Astrocyte of the spinal cord (primary cell): ENCODE measurements at places on chromosomes 5 and 9.

DNA sequence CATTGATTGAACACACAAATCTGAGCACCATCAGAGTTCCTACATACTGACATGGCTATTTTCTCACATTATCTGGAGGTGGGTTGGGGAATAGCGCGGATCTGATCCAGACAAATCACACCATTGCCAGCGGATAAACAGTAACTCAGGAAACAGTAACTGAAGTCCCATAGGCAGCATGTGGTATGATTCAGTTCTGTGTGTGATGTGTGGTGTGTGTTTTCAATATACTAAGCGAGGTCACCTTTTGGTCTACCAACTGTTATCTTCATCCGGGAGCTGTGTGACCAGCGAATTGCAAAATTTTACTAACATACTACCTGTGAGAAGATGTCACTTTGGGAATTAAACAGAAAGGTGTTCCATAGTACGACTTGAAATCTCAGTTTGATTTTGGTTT lies 50.1 kb downstream of the PKD2L2 start:
- DNase-seq: no peak

GRCh38 chr5:53448851-53449250 lies 31.6 kb upstream of the FST start:
- DNase-seq: no peak

- DNase-seq: no peak
These were observed 238.6 kb downstream of the CDH12 start for GRCh38 chr5:22614486-22615094.

- no peak for DNase-seq
These were observed 44.9 kb upstream of the GNPDA1 start for GRCh38 chr5:142057697-142058056.

- DNase-seq: no peak
These were observed 5.8 kb upstream of the TERT start for GRCh38 chr5:1300581-1301083.

DNA sequence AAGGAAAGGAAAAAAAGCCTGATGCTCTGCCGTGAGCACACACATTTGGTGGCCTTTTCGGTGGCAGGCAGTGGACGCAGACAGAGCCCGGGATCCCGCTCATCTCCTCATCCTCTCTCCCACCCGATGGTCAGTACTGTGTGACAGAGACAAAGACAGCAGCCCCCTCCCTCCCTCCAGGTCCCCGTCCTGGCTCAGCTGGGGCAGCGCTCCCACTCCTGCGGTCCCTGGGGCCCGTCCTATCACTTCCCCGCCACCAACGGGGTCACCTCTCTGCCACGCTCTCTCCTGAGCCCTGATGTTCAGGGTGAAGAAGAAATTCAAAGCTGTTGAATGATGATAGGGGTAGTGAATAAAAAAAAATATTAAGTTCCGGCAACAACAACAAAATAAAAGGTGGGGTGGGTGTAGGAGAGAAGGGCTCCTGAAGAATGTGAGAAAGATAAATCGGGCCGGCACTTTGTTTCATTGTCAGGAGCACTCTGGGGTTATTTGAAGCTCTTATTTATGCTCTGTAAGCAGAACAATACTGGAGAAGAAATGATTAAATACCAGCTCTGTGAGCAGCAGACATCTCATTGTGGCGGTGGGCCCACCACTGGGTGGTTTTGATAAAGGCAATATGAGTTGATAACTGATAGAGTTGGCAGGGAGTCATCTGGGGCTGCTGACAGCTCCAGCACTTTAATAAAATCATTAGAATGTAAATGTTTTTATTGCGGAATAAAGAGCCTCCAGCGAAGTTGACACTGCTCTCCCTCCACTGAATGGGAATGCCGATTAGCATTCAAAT lies 417.7 kb downstream of the IRX1 start:
- no peak for DNase-seq

GRCh38 chr5:176822041-176822792 lies 11.9 kb downstream of the UNC5A start:
- no peak for DNase-seq

DNA sequence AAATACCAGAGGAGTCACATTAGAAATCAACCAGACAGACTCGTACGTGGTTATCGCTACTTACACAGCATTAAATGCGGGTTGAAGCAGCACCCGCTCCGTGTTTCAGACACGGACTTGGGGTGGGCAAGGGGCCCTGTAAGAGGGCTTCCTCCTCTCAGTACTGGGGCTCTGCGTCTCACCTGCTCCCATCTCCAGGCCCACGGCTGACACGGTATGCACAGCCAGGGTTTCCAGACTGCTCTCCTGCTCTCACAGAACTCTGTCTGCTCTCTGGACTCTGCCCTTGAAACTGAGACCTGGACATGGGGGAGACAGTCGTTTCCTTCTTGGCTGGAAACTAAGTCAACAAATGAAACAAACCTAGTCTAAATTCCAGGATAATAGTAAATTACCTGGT lies 24.7 kb upstream of the RASGEF1C start:
- no peak for DNase-seq

DNA sequence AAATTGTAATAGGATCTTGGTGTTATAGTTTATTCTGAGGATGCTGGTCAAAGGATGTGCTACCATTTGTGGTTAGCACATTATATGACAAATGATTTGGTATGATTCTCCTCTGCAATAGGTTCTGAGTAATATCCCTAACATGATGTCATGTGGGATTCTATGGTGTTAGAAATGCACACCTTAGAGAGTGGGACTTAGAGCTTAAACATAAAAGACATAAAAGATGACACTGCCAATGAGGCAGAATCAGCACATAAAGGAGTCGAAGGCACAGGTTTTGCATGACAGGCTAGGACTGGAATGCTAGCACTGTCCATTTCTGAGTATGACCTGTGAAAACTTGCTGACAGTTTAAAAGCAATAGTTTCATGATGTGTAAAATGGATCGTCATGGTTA lies 100.4 kb downstream of the OSTF1 start:
- DNase-seq: no peak

DNA sequence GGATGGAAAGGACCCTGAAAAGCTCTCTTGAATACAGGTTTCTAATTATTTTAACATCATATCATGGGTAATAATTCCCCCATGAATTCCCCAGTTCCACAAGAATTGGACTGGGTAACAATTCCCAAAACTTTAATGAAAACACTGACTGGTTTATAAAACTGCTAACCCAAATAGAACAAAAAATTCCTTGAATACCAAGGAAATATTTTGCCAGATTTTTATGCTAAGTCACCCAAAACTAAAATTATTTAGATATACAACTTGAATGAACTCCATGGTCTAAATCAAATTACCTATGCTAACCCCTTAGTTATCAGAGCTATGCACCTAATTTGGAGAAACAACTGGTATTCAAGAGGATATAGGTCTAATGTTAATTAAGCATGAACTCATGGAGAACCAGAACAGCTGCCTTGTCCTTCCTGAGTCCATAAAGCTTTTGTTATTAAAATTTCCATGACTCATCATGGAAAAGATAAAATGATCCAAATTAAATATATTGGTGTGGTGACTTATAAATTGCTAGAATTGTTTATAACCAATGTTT lies 164.9 kb upstream of the TUT7 start:
- DNase-seq: no peak

- no peak for DNase-seq
These were observed 71.8 kb upstream of the LHFPL2 start for GRCh38 chr5:78720227-78720985.

DNA sequence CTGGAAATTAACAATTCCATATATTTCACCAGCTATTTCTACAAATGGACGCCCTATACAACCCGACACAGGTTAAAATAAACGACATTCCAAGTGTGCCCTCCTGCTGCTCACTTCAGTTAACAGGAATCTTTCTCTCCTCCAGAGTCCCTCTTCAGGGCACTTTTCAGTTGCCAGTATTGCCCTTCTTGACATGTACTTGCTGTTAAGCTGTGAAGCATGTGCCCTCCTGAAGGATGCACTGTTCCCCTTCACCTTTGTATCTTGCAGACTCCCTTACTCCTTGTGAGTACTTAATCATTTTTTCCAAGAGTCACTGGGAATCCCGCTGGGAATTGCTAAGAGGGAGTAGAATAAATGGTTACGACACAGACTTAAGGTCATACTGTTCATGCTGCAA lies 364.1 kb downstream of the CTNND2 start:
- no peak for DNase-seq

DNA sequence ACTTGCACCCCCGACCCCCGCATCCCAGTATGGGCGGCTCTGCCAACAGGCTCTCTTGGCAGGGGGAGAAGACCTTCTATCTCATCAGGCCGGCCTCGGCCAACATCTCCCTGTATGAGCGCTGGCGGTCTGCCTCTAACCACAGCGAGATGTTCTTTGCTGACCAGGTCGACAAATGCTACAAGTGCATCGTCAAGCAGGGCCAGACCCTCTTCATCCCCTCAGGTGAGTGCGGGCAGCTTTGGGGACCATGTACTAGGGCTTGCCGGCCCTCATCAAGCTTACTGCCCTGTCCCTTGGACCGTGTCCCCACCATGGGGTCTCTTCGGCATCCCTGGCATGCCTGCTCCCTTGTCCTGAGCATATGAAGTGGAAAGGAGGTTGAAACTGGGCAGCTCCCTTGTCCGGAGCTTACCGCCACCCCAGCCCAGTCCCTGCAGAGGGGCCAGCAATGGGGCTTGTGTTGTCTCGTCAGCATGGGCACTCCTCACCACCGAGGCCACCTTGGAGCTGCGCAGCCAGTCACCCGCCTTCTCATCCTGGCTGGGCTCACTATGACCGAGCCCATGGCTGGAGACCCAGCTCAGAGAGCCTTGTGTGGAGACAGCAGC lies 78.1 kb downstream of the PHF2 start:
- DNase-seq: no peak

DNA sequence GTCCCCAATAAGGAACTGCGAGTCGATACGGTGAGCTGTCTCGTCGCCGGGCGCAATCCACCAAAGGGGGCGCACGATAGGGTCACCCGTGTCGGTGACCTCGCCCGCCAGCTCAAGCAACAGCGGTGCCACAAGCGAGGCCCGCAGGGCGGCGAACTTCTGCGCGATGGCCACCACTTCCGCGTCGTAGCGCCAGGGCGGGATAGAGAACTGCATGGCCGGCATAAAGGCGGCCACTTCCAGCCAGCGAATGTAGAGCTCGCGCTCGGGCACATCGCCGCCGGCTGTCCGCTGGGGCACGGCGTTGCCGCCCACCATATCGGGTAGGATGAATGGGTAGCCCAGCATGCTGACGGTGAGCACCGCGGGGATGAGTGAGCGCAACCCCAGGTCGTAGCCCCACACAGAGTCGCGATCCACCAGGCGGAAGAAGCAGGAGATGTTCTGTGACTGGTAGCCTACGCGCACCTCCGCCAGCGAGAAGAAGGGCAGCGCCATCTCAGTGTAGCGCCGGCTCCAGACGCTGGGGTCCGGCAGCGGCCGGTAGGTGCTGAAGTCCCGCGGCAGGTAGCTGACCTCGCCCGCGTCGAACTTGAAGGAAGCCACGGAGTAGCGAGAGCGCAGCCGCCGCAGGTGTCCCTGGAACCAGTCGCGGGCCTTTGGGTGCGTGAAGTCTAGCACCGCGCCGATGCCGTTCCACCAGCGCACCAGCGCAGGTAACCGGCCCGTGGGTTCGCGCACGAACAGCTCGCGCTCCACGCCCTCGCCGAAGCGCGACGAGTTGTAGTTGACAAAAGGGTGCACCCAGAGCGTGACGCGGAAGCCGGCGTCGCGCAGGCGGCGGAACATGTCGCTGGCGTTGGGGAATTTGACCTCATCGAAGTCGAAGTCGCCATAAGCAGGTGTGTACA lies 5.5 kb downstream of the MYORG start:
- no peak for DNase-seq

DNA sequence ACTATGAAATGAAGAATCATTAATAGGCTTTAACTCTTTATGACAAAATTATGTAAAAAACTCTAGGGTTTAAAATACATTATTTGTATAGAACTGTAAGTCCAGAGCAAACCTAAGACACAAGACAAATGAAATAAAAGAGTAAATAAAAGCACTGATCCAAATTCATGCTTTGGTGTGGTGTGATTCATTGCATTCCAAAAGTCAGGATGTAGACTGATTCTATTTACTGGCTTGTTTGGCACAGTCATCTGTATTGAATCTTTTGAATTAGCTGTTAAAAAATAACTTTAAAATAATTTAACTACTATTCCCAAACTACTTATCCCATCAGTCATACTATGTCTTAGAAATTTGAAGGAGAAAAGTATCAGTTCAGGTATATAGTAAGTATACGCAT lies 31.1 kb downstream of the IL4 start:
- no peak for DNase-seq

DNA sequence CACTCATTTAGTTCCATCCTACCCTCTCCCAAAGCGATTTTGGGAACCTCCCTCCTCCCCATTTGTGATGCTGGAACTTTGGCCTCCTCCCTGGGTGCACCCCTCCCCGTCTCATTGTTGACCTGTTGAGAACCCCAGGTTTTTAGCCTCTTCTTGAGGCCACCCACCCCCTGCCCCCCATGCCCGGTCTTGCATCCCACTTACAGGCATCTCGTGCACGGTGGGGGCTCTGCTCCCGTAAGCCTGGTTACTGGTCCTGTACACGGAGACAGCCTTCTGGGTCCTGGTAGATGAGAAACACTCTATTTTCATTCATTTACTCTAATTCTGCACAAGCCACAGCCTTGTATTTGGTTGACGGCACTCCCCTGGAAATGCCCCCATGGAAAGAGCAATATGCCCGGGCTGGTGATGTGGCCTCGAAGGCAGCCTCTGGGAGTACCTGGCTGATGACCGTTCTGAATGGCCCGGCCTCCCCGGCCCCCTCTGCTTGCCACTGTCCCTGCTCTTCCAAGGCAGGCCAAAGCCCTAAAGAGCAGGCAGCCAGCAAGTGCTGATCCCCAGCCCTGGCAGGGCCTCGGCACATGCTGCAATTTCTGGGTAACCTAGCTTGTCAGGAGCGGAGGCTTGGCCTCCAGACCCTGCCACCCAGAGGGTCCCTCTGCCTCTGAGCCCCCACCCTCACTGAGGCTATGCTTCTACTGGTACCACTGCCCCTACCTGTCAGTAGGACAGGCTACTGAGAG lies 1.9 kb upstream of the MRPS2 start:
- no peak for DNase-seq

GRCh38 chr5:143355710-143356109 lies 47.8 kb downstream of the NR3C1 start:
- peak; percentile 90 for DNase-seq

DNA sequence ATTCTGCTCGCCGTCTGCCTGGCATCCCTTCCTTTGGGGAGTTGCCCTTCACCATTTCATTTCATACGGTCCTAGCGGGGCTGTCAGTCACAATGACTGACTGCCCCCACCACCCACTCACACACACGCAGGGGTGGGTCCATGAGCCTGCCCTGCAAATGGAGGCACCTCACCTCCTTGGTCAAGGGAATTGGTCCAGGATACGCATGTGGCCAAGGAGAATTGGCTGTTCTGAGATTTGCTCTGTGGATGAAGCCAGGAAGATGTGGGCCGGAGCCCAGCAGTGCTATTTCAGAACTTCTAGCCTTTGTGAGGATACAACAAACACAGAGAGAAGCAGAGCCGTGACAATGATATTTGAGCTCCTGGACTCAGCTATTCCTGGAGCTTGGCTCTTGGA lies 17.0 kb downstream of the C1QTNF2 start:
- DNase-seq: no peak
